ENCODE measurements at places on chromosomes 2 and 18.

GRCh38 chr2:127577208-127577475 is 41.7 kb downstream of the MYO7B start:
- peak; percentile 4 for DNase-seq

- DNase-seq = no peak
These were observed 173.7 kb upstream of the HNRNPA3 start for GRCh38 chr2:177038787-177039484.

DNA sequence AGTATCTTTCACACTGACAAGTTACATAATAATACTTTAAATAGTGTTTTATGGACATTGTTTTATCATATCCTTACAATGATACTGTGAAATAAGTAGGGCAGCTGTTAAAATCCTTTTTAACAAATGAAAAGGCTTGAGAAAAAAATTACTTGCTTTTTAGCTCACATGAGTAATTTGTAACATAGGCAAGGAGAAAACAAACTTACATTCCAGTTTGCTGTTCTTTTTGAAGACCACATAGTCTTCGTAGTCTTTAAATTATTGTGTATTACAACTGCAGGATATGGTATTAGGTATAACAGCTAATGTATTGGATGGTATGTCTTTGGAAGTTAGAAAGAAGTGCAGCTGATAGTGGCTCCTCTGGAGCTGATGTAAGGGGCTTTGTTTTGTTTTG is 130.8 kb downstream of the COMMD1 start:
- DNase-seq = no peak

GRCh38 chr2:101341901-101342624 is 33.6 kb upstream of the RNF149 start:
- DNase-seq = peak; percentile 84

DNA sequence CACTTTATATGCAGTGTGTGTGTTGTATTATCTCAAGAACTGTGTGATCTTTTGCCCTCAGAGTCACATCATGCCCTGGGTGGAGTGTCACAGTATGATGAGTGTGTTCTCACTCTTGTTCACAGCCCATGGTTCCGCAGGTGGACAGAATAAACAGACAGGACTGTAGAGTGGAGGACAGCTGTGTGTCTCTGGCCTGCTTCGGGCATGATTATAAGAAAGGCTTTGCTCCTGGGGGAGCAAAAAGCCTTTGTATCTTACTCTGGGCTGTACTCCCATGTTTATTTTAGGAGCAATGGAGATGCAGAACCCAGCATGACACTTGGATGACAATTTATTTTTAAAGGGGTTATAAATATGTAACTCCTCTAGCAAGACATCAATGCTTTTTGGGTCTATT is 371.7 kb upstream of the MEX3C start:
- DNase-seq = no peak

DNA sequence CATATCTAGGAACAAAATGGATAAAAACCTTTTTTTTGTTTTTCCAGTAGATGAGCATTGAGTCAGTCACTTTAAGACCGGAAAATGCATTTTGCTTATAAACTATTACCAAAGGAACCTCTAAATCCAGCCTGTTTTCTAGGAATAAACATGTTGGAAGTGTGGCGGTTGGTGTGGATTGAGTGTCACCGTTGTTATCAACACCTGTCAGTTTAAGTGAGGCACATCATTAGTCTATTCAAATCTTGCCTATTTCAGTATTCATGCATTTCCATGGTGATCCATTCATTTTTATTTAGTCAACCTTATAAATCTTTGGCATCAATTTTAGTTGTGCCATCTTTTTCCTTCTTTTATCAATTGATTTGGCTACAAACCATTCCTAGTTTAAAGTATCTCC is 3.3 kb downstream of the KLHL29 start:
- DNase-seq = no peak

GRCh38 chr2:230767862-230768388 is 55.3 kb downstream of the CAB39 start:
- DNase-seq = no peak

DNA sequence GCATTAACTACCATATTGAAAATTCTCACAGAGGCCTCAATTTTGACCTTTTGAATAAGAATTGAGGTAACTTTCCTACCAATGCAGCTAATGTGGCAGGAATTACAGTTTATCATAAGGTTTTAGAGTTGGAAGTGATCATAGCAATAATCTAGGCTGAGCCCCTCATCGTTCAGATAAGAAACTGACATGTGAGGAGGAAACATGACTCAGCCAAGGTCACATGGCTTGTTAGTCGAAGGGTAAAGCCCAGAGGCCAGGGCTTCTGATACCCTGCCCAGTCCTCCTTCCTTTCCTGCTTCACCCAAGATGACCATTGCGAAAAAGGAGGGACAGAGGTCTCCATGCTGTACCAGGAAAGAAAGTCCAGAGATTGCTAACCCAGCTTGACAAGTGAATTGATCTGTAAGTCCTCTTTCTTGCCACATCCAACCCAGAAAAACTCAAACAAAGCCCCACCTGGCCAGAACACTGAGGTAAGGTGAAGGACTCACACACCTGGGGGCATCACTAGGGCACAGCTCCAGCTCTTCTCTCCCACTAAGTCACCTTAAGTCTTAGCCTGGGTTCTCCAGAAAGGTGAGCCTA is 174.8 kb downstream of the EN1 start:
- no peak for DNase-seq

- DNase-seq = no peak
These were observed 45.9 kb downstream of the HS1BP3 start for GRCh38 chr2:20604951-20605381.

- DNase-seq = no peak
These were observed 84.8 kb upstream of the RASGRP3 start for GRCh38 chr2:33391529-33392255.

- no peak for DNase-seq
These were observed 338.7 kb downstream of the HRH4 start for GRCh38 chr18:24799176-24799575.

DNA sequence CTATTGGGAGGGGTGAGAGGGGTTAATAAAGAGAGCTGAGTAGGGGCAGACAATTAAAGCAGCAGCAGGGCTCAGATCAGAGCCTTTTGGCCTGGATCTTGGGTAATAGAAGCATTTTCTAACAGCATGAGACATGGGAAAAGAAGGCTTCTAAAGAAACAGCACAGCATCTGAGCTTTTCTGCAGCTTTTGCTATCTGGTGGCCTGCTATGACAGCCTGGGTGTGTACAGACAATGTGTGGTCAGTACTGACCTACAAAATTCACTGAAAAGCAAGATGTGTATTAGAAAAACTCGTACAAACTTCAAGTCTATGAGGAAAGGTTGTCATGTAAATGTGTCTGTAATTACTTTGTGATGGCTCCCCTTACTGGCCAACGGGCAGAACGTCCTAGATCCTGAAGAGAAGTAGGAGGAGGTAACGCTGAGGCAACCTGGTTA is 95.6 kb downstream of the GALNT3 start:
- no peak for DNase-seq

DNA sequence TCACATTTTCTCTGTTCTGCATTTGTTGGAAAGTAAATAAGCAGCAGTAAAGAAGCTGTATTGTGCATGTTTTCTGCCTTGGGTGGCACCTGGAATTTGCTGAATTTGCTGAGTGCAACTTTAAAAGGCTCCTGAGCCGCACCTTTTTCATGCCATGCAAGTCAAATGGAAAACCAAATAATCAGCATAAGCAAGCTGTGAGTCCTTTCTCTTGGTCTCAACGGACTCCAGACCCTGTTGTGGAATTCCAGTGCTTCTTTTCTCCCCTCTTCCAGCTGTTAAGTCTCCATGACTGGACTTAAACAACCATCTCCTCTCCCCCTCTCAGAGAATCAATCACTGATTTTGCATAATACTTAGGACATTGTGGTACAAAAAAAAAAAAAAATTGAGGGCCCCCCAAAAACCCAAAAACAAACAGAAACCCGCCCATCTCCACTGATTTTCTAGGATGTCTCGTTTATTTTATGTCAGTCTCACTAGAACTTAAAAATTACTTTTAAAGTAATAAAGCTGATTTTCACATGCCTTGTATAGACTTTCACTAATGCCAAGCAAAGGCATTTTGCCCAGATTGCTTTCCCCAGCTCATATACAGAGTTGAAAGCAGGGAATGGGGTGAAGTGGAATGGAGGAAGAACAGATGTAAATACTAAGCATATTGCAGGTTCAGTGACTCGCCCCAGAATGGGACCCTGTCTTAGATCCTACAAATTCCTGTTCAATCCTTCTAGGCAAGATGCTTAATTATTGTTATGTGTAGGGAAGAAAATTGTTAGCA is 5.1 kb upstream of the CETN1 start:
- no peak for DNase-seq

DNA sequence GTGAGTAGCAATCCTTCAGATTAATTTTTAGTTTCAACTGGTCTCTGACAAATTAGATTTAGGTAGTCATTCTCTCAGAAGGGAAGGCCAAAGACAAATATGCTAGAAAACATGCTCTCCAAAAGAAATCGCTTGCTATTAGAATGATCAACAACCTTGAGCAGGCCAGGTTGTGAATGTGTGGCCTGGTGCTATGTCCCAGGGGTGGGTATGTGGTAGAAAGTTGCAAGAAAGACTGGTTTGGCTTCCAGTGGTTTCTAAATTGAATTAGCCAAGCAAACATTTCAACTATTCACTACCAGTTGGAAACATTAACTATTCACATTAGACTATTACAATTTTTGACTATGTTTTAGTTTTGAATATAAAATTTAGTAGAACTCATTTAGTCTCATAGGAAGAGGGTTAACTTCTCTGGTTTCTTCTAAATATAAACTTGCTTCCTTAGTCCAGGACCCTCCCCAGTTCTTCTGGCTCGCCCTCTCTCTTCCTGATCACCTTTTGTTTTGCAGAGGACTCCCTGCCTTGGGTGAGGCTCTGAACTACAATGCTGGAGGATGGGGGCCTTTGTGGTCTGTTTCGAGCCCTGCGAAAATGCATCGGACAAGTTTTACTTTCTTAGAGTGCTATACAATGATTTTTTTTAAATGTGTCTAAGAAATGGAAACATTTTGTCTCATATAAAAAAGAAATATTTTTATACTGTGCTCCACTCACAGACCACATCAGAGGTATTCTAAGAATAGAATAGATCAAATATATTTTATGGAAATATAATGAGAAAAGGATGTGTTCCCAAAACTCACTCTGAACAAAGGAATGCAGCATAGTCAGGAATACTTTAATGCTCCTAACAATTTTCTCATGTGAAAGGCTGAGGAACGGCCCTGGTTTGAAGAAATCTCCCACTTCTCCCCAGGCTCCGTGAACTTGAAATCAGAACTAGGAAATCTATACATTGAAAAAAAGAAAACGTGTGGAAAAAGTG is 375.0 kb upstream of the ZEB2 start:
- no peak for DNase-seq

- no peak for DNase-seq
These were observed 87.7 kb downstream of the EXOC6B start for GRCh38 chr2:72738096-72738495.

- no peak for DNase-seq
These were observed 45.3 kb downstream of the SMAD7 start for GRCh38 chr18:48905513-48905912.

GRCh38 chr2:103025056-103025455 is 263.2 kb downstream of the TMEM182 start:
- DNase-seq = no peak

DNA sequence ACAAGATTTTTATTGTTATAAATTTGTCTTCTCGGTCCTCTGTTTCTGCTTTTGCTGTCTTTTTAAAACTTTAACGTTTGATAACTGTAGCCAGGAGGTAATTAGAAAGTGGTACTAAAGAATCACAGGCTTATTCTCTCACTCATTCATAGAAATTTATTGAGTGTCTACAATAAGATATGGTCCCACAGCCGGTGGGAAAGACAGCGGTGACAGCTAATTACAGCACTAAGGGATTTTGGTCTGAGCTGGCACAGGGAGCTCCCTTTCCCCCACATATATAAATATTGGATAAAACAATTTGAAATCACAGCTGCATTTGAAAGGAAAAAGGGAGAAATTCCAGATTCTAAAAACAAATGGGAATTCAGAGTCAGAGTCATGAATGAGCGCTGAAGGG is 93.1 kb upstream of the CAPN13 start:
- DNase-seq = no peak

DNA sequence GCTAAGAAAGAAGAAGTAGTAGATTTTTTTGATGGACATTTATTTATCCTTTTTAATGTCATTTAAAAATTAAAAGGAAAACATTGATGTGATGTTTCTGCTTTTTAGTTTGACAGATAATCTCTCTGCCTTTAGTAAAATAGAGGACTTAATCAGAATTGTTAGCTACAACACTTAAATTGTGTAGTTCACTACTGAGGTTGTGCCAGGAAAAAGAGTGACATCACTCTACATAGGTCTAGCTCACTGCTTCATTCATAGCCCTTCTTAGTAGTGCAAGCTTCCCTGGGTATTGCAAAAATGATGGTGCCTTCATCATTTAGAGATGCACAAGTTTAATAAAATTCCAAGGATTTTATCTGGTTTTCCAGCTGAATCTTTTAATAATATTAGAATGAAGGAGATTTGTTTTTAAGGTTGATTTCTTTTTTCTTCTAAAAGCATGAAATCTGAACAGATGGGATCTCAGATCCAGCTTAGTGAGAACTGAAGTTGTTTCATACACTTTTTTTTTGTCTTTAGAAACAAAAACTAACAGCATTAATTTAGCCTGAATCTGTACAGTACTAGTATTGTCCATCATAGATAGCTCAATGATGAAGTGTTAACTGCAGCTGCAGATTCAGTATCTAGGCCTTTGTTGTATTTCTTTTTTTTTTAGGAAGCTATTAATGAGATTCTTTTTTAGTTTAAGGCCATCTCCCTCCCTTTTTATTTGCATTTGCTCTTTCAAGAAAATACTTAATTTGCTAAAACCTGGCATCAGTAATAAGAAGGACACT is 20.6 kb upstream of the TMEFF2 start:
- DNase-seq = no peak

GRCh38 chr2:53473236-53473635 is 294.4 kb upstream of the CHAC2 start:
- DNase-seq = no peak

- DNase-seq = no peak
These were observed 16.3 kb downstream of the MFSD2B start for GRCh38 chr2:24026233-24026632.

DNA sequence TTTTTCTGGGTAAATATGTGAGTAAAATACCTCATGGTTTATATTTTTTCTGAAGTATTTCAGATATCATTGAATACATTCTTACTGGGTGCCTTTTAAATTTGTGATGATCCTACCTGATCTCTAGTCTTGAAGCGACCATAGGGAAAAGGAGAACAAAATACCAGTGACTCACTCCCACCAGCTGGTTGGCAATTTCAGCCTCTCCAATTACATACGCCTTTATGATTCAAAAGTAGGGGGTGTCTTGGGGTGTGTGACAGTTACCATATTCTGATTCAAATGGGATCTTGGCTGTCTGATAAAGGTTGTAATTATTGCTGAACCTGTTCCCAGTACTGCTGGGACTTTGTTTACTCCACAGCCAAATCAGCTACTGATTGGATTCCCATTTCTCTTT is 175.9 kb upstream of the NXPH2 start:
- no peak for DNase-seq

DNA sequence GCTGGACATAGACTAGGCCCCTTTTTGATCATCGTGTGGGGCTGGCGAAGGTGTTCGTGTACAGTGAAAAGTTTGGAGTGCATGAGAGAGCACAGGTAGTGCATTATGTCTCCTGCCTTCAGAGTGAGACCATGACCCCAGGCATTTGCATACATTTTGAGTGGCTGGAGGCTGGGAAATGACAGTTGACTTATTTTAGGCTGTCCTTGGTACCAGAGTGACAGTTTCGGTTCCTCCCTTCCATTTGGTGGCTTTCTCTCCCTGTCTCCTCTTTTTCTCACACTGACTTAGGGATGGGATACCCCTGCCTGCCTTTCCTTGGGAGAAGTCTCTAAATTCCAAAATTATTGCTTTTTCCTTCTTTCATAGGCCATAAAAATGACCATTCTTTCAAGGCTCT is 20.1 kb downstream of the SERPINB12 start:
- DNase-seq = no peak

- DNase-seq = no peak
These were observed 32.3 kb downstream of the ITSN2 start for GRCh38 chr2:24328010-24328409.

Data from activated T-cell treated with anti-CD3 and anti-CD28 coated beads, Interleukin-2, amount 50 U/mL, for 48 hours (primary cell).